SW 1271 (cell line): ENCODE measurements at places on chromosomes 3 and 15.

DNA sequence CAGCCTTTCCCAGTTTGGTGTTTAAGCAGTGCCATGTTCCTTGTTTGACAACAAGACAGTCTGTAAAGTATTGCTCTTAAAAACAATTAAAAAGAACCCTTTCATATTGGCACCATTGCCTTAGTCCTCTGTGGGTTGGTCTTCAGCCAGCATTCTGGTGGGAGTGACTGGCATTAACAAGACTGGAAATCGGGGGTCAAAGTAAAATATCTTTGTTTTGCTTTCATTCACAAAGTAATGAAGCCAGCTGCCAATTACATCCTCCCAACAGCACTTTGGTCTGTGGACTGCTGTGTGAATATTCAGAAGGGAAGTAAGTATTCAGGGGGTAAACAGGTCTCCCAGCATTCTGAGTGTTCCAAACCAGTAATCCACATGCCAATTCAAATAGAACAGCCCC is 8.3 kb upstream of the VILL start:
- no peak for DNase-seq

DNA sequence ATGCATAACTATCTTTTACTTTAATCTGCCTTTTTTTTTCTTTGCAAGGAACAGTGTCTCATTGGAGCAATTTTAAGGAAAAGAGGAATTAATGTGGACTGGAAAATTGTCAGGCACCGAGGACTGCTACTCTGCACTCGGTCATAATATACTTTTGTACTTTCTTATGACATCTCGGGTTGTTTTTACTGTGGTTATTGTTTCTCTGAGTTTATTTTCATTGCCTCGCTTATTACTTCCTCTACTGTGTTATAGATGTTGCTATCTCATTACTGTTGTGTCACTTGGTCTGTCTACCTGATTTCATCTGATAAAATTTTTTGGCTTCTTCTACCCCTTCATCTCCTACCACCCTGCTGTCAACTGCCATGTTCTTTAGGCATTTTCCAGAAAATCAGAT is 213.5 kb upstream of the POU1F1 start:
- DNase-seq, result no peak

GRCh38 chr3:119738741-119739140 is 35.9 kb downstream of the CFAP91 start:
- no peak for DNase-seq

DNA sequence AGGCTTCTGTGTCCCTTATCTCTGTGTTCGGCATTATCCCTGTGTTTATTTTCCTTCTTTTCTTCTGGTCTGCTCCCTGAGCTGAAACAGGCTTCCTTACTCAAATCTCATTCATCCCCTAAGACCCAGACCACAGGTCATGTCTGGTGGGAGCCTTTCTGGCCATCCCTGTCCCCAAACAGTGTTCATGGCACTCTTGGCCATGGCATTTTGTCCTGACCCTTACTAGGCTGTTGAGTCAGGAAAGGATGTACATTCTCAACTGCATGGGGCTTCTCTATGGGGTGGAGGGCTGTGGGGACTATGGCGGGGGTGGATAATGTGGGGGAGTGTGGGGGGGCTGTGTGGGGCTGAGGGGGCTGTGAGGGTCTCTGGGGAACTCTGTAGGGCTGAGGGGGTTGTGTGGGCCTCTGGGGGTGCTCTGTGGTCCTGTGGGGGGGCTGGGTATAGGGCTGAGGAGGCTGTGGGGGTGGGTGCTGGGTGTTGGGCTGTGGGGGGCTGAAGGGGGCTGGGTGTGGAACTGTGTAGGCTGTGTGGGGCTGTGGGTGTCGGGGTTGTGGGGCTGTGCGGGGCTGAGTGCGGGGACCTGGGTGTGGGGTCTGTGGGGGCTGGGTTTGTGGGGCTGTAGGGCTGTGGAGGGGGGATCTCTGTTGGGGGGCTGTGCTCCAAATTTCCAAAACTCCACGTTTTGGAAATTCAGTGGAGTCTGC is 64.3 kb downstream of the KLF13 start:
- no peak for DNase-seq
